ENCODE measurements at places on chromosomes 7 and 10.

GRCh38 chr7:154406312-154406711 lies 354.1 kb downstream of the DPP6 start:
- no peak overlapping the region for H3K4me3 ChIP-seq
- DNase-seq = no peak
- no peak overlapping the region for H3K27ac ChIP-seq
- no peaks in the 10 kb centered on the region for H3K4me1 ChIP-seq
- no peaks in the 10 kb centered on the region for H3K27me3 ChIP-seq

DNA sequence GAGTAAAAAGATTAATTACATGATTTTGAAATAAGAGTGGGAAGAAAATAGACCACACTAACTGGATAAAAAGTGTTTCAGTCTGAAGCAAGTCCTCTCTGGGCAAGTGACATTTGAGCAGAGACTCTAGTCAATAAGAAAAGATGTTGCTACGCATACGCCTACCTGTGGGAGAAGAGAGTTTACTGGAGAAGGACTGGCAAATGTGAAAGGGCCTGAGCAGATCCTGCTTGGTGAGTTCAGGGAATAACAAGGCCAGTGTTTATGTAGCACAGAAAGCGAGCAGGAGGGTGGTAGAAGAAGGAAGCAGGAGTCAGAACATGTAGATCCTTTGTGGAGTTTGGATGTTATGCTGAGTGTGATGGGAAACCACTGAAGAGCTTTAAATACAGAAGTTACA lies 43.4 kb downstream of the RAB18 start:
- H3K27me3 ChIP-seq = no peaks in the 10 kb centered on the region
- no peak for DNase-seq
- no peak overlapping the region for H3K4me3 ChIP-seq
- H3K36me3 ChIP-seq = peaks cover 7% of the 10 kb centered on the region
- peaks cover 6% of the 10 kb centered on the region for H3K4me1 ChIP-seq

- H3K36me3 ChIP-seq = no peaks in the 10 kb centered on the region
- no peak overlapping the region for H3K27ac ChIP-seq
- H3K4me1 ChIP-seq = no peaks in the 10 kb centered on the region
- H3K4me3 ChIP-seq = no peak overlapping the region
- DNase-seq = no peak
- H3K27me3 ChIP-seq = no peaks in the 10 kb centered on the region
These were observed 5.5 kb downstream of the ASB4 start for GRCh38 chr7:95491201-95491600.

DNA sequence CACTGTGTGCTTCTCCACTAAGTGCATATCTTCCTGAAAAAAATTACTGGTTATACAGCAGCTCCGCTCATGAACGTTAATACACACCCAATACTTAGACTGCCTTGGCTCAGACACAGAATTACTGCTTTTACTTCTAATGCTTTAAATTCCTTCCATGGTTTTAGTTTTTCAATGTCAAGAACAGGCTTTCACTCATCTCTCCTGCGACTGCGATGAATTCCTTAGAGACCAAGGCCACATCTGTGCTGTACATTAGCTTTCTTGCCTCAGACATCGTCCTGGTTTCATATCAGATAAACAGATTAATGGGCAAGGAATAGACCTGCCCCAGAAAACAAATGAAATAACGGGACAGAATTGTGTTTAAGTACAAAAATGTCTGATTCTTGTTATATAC lies 120.2 kb downstream of the CYP26A1 start:
- no peaks in the 10 kb centered on the region for H3K36me3 ChIP-seq
- DNase-seq = no peak
- H3K27ac ChIP-seq = no peak overlapping the region
- H3K27me3 ChIP-seq = no peaks in the 10 kb centered on the region

DNA sequence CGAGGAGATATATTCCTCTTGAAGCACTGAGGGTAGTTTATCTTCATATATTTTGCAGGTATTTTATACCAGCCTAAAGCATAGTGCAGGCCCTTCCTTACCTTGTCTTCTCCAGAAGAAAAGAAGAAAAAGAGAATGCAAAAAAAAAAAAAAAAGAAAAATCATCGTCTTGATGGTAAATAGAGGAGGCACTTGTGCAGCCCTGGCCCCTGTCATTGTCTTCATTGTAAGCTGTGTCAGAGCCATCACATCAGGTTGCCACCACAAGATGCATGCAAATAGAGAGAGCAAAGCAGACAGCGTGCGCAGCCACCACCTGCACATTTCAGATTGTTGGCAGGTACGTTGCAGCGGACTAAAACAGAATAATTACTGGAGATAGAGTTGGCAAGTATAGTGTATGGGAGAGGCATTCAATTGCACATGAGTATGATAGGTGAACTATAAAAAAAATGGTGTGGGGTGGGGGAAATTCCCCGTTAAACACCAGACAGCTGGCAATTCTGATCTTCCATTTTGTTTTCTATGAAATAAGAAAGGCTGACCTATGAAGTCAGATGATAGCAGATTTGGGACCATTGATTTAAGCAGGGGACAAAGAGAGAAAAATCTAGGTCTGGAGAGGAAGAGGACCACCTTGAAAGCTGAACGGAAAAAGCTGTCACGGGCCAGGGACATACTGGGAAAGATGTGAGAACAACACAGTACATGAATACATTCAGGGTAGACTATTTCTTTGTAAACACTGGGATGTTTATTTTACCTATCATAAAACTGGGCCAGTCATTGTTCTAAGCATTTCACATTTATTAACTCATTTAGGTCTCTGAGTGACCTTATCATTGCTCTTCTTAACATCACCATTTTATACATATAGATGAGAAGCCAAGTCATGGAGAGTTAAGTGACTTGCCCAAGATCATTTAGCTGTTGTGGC lies 306.3 kb upstream of the SP8 start:
- H3K27ac ChIP-seq = no peak overlapping the region
- no peaks in the 10 kb centered on the region for H3K4me1 ChIP-seq
- no peaks in the 10 kb centered on the region for H3K36me3 ChIP-seq
- H3K4me3 ChIP-seq = no peak overlapping the region
- no peak for DNase-seq

DNA sequence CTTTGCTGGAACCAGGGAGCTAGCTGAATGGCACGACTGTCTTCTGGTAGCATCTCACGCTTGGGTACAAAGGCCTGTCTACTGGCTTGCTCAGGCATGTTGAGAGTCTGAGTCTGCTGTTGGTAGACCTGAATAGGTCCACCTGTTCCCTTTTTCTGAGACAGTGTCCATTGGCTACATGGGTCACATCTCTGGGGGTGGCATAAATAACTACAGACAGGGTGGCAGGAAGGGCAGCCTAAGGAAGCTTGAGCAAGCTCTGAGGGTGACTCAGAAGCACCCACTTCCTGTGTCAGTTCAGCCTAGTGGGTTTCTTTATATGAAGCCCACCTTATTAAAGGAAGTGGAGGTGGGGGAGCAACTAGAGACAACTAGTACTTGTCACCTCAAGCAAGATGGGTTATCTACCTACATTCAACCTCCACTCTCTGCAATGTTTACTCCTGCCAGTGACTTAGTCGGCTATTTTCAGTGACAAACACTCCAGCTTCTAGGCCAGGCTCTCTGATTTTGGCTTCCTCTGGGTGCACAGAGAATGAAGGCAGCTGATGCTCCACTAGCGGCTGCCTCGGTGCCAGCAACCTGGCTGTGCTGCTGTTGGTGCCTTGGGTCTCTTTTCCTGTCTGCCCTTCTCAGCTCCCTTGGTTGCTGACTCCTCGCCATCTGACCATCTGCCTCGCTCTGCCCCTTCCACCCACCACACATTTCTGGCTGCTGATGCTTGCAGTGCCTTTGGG lies 5.7 kb upstream of the ZYX start:
- H3K36me3 ChIP-seq = no peaks in the 10 kb centered on the region
- DNase-seq = no peak
- no peak overlapping the region for H3K4me3 ChIP-seq

DNA sequence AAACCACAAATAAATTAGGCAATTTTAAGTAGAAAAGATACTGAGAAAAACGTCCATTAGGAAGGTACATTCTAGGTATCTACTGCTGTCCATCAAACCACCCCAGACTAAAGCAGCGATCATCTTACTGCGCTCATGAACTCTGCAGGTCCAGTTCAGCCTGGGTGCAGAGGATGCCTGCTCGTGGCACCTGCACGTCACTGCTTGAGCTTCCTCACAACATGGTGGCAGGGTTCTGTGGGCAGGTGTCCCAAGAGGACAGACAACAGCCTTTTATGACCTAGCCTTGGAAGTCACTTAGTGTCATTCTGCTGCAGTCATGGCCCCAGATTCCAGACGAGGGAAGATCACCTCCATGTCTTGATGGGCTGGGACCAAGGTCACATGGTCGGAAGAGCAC lies 93.4 kb downstream of the MICALL2 start:
- no peaks in the 10 kb centered on the region for H3K4me1 ChIP-seq
- DNase-seq = no peak
- H3K4me3 ChIP-seq = no peak overlapping the region
- no peaks in the 10 kb centered on the region for H3K36me3 ChIP-seq
- H3K27ac ChIP-seq = no peak overlapping the region

DNA sequence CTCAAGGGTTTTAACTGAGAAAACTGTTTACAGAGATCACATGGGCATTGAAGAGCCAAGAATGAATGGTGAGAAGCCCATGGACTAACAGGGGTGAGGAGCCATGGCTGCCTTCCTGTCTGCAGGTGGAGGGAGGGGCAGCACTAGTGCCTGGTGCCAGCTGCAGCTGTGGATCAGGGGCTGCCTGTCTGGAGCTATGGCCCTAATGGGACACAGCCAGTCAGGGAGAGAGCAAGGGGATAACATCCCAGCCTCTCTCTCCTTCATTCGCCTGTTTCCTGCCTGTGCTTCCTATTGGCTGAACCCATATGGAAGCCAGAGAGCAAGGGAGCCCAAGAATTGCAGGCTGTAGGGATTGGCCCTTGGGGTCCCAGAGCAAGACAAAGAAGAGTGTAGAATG lies 125.8 kb upstream of the GAD2 start:
- no peak overlapping the region for H3K4me3 ChIP-seq
- no peaks in the 10 kb centered on the region for H3K27me3 ChIP-seq
- DNase-seq = no peak
- no peak overlapping the region for H3K27ac ChIP-seq
- no peaks in the 10 kb centered on the region for H3K36me3 ChIP-seq

DNA sequence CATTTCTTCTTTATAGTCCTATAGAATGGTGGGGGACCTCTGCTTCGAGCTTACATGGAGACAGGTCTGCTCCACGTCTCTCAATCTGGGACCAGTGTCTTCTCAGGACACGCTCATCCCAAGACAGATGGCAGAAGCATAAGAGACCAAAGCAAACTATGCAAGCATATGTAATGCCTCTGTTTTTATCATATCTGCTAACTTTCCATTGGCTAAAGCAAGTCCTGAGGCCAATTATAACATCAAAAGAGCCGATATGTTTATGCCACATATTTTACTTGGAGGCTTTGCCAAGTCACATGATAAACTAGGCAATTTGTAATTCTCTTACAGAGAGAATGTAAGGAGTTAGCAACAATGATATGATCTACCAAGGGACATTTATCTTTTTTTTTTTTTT lies 102.6 kb upstream of the NRBF2 start:
- H3K4me1 ChIP-seq = no peaks in the 10 kb centered on the region
- no peak overlapping the region for H3K4me3 ChIP-seq
- DNase-seq = no peak
- no peaks in the 10 kb centered on the region for H3K27me3 ChIP-seq
- H3K27ac ChIP-seq = no peak overlapping the region
- no peaks in the 10 kb centered on the region for H3K36me3 ChIP-seq

- H3K36me3 ChIP-seq = no peaks in the 10 kb centered on the region
- no peaks in the 10 kb centered on the region for H3K4me1 ChIP-seq
- no peak overlapping the region for H3K4me3 ChIP-seq
- H3K27me3 ChIP-seq = no peaks in the 10 kb centered on the region
- DNase-seq = no peak
These were observed 132.3 kb downstream of the ARHGAP22 start for GRCh38 chr10:48472501-48473069.

DNA sequence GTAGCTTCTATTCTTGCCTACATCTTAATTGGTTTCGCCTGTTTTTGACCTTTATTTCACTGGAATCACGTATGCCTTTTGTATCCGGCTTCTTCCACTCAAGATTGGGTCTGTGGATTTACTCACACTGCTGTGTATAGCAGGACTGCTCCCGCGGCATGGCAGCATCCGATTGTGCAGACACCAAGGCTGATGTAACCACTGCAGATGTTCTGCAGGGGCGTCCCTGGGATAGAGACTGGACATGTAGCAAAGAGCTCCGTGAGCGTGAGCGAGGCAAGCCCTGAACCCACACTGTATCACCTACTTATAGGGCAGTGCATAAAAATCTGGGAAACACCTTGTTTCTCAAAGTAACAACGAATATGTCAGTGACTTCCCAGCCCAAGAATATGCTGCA lies 11.4 kb upstream of the IDI2 start:
- peaks cover 20% of the 10 kb centered on the region for H3K36me3 ChIP-seq
- no peak overlapping the region for H3K4me3 ChIP-seq
- H3K27ac ChIP-seq = no peak overlapping the region
- no peaks in the 10 kb centered on the region for H3K27me3 ChIP-seq

DNA sequence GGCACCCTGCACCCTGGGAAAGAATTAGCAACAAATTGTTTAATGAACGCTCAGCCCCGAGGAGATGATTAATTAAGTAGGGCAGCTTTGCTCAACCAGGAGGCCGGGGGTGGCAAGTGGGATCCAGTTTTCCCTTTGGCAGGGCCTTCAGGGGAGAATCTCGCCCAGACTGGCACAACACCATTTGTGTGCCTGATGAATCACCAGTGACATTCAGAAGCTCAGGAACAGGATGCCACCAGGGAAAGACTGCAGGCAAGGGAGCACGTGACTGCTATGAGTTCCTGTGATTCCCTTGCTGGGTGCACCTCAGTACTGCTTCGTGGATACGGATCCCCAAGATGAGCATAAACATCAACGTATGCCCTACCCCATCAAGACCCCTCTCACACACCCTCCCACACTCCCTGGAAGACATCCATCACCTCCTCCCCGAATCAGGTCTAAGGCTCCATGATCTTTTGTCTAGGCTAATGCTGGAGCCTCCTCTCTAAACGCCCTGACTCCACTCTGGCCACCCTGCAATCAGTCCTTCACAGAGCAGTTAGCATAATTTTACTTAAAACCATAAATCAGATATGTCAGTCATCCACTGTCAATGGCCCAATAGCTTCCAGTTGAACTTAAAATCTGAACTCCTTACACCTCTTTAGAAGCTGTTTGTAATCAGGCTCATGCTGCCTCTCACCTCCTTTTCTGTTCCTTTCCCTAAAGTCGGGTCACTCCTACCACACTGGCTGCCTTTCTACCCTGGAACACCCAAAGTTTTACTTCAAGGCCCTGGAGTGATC lies 109.2 kb upstream of the AGK start:
- no peak for DNase-seq
- H3K27ac ChIP-seq = no peak overlapping the region
- H3K4me1 ChIP-seq = no peaks in the 10 kb centered on the region
- no peaks in the 10 kb centered on the region for H3K27me3 ChIP-seq
- H3K4me3 ChIP-seq = no peak overlapping the region
- H3K36me3 ChIP-seq = no peaks in the 10 kb centered on the region

DNA sequence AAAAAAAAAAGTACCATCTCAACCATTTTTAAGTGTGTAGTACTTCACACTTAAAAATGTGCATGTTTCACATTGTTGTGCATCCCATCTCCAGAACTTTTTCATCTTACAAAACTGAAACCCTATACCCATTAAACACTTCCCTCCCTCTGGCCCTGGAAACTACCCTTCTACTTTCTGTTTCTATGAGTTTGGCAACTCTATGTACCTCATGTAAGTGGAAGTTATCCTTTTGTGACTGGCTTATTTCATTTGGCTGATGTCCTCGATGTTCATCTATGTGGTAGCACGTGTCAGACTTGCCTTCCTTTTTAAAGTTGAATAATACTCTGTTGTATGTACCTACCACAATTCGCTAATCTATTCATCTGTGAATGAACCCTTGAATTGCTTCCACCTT lies 12.2 kb downstream of the KCNMA1 start:
- H3K27ac ChIP-seq = no peak overlapping the region
- no peak overlapping the region for H3K4me3 ChIP-seq
- peaks cover 93% of the 10 kb centered on the region for H3K4me1 ChIP-seq
- H3K36me3 ChIP-seq = no peaks in the 10 kb centered on the region
- DNase-seq = no peak
